ENCODE measurements at places on chromosomes 6 and 20.

DNA sequence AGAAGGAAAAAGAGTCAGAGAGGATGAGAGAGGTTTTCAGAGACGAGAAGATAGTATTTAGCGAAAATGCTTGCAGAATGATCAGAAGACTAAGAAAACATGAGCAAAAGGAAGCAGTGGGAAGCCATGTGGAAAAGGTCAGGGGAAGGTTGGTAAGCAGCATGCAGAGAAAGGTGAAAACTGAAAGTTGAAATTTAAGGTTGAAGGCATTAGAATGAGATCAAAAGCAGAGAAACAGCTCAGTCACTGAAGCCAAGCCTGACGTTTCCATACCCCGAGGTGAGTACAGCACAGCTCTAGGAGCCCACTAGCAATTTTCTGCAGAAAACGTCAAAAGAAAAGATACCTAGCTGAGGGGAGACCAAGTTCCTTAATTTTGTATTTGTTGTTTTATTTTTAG lies 19.1 kb upstream of the TFB1M start:
- DNase-seq: no peak

- DNase-seq: no peak
Measured at GRCh38 chr6:166244353-166245045, 63.7 kb downstream of the PRR18 start.

DNA sequence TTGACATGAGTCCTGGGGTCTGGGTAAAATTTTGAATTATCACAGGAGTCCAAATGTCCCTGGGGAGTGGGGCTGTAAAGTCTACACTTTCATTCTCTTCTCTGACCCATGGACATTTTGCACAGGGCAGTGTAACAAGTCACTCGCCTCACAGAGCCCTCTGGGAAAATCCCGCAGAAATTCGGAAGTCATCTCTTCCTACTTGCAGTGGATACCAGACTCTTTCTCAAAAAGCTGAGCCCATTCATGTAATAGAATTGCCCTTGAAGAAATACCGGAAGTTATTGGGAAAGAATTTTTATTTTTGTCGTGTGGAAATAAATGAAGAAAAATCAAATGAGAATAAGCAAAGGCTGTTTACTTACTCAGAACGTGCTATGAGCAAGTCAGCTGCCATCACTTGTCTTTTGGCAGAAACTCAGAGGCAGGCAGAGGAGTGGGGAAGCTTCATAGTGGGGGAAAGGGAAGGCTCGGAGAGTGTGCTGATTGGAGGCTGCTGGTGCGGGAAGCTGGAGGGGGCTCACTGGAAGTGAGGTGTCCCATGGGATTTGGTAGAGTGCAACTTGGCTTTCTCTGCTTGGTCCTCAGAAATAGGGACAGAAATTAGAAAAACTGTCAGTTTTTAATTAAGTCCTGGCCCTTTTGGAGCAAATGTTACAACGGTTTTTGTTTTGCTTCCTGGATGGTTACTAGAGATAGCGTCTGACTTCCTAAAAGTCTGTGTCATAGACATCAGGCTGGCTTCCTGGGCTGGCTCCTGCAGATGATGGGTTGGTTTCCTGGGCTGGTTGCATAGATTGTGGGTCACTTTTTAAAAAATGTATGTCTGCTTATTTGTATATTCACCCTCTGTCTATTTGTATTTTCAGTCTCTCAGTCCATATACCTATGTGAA lies 79.8 kb upstream of the EEF1E1 start:
- DNase-seq: peak; percentile 72

- peak; percentile 83 for DNase-seq
Measured at GRCh38 chr6:169618526-169619490, 83.0 kb downstream of the WDR27 start.

DNA sequence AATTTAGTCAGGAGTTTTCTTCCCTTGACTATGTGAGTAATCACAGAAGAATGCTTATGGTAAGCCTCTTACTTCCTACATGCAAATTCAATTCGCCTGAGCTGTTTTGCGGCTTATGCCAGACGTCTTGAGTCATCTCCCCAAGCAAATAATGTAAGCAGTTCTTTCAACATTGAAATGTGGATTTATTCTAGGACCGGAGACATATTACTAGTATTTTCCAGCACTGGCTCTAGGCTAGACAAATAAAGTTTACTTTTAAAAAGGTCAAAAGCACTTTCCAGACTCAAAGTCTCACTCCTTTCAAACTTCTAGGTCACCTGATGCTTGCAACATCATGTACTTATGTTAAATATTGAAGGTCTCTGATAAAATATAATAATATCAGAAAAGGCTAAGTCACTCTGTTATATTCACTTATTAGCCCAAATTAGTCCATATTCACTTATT lies 38.1 kb upstream of the NOX3 start:
- peak; percentile 97 for DNase-seq

- DNase-seq: no peak
Measured at GRCh38 chr6:161445021-161445799, 171.3 kb upstream of the AGPAT4 start.
